ENCODE measurements at places on chromosomes 11 and 22.

- no peak for DNase-seq
These were observed 19.2 kb upstream of the VSIG10L2 start for GRCh38 chr11:125926682-125927081.

GRCh38 chr11:10352921-10353550 is 48.2 kb downstream of the ADM start:
- DNase-seq: no peak

DNA sequence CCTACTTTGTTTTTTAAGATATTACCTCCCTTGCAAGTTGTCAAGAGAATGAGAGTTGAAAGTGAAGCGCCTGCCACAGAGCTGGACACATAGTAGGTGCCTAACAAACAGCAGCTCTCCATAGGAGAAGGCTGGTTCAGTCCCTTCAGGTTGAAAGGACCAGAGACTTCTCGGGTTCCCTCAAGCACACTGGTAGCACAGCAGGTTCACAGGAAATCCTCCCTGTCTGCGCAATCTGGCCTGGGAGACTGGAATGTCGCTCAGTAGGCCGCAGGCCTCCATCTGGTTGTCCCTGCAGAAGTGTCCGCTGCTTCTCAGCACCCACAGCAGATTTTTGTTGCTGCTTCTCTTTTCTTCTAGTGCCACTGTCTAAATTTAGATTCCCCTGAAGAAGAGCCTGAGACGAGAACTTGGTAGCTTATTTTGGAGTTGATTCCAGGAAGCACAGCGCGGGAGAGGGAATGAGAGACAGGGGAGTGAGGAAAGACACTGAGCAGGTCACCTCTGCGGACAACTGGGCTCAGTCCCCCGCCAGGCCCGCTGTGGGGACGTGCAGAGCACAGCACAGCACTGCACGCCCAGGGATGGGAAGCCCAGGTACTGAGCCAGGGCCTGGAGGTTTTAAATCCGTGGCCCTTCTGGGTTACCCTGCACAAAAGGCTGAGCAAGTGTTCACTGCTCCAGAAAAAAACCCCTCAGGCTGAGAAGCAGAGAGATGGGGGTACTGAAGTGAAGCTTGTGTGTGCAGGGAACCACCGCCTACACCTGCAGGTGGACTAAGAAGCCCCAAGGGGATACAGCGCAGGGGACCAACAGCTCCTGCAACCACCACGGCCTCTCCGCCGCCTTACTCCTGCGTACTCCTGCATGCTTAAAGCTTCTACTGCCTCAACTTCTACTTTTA is 31.6 kb downstream of the RBX1 start:
- DNase-seq: no peak

- no peak for DNase-seq
These were observed 31.6 kb downstream of the SIK2 start for GRCh38 chr11:111633756-111634362.

DNA sequence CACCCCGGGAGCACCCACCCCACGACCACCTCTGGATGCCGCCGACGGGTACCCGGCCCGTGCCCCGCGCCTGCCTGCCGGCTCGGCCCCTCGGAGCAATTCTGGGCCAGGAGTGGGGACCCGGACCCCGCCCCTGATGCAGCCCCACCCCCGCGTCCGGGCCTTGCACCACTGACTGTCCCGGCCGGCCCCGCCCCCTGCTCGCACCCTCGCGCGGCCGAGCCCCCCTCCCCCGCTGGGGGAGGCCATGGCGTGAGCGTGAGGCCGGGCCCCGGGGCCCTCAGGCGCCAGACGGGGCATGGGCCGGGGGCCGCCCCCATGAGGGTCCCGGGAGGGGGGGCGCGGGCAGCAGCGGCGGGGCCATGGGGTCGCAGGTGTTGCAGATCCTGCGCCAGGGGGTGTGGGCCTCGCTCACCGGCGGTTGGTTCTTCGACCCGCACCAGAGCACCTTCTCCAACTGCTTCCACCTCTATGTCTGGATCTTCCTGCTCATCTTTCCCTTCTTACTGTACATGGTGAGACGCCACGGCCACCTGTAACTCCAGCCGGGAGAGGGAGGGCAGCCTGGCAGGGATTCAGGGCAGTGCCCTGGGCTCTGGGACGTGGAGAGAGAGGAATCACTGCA is 486 bp downstream of the PCNX3 start:
- DNase-seq: no peak

- no peak for DNase-seq
These were observed 12.7 kb downstream of the SDHAF2 start for GRCh38 chr11:61442616-61443015.

DNA sequence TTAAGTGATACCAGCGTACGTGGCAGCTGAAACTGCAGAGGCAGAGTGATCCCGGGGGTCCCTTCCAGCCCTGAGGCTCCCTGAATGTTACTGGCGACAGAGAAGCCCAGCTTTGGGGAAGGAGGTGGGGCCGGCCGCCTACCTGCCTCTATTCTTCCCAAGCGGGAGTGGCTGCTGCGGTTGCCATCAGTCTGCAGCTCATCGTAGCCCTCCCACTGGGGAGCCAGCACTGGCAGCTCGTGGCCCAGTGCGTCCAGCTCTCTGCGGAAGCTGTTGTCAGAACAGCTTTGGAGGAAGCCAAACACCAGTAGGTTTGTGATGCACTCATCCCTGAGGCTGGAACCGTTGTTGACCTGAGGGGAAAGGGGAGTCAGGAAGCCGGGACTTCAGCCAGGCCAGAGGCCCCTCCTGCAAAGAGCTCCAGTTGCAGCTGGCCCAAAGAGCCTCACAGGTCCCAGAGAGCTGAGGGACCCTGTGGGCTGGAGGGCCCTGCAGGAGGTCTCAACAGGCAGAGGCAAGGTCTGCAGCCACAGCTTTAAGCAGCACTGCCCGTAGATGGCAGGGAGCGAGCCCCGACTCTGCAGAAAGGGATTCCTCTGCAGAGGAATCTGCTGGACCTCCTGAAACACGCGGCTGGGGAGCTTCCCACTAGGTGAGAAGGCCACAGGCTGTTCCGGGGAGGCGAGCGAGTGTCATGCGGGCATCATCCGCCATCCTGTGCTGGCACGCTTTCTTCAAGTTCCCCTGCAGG is 30.4 kb downstream of the BID start:
- no peak for DNase-seq

DNA sequence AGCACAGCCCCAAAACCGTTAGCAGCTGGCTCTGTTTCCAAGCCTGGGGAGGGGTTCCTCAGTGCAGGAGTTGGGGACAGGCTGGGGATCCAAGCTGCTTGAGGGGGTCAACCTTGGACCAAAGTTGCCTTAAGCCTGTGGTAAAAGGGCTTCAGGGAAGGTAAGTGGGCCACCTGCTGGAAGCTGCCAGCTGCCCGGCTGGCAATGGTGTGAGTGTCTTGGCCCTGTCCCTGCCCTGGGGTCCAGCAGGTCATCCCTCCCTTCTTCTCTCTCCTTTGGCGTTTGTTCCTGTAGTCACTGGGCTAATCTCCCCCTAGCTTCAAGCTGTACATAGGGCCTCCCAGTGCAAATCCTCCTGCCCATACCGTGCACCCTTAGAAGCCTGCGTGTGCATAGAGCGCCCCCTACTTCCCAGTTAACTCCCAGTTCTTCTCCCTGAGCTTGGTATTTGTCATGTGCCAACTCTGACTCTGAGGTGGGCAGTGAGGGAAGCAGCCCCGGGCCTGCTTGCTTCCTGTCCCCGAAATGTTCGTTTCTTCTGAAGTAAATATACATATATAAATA is 4.4 kb downstream of the TMEM258 start:
- no peak for DNase-seq

DNA sequence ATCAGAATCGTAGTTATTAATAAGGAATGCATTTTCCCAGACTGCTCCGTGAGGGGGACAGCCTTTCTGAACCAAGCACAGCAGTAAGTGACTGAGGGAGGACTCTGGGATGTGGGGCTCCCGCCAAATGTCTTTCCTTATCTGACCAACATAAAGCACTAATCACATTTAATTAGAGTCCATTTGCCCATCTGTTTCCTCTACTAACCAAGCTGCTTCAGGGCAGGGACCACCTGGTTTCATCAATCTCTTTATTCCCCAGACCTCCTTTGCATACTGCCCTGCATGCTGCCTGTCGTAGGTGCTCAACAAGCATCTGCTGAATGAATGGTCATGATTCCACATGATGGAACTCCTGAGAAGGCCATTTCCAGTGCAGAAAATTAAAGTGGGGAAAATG is 29.4 kb downstream of the SMCO4 start:
- DNase-seq: no peak

GRCh38 chr11:13313005-13313819 is 35.6 kb downstream of the BMAL1 start:
- no peak for DNase-seq

DNA sequence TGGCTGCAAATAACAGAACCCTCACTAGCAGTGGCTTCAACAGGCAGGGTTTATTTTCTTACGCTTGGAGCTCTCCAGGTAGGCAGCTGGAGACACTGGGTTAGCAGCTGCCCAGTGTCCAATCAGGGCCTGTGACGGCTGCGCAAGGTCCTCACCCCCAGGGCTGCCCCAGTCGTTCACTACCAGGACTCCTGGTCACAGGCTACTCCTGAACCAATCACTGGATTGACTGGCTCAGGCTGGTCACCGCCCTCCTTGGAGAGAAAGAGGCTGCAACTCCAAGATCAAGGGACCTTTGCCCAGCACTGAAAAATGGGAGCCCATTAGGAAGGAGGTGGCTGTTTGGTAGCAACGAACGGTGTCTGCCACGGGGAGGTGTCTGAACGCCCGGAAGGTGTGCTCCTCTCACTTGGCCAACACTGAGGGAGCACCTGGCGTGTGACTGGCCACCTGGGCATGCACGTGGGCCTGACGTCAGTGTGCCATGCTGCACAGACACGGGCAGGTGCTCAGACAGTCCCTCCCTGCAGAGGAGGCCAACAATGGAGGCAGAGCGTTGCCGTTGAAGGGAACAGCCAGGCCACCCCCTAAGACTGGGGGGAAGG is 5.1 kb downstream of the ARSA start:
- no peak for DNase-seq

DNA sequence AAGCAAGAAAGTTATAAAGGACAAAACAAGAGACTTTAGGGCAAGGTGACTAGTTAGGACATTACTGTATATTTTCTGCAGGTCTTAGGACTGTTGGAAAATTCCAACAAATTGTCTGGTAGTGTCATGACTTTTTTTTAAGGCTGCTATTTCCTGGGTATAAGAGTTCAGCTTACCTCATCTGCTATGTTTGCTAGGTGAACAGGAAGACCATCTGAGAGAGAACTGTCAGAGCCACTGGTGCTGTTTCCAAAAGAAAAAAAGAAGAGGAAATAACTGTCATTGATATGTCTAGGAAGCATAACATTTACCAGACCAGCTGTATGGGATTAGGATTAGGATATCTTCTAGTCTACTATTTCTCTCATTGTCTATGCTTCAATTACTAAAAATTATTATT is 26.3 kb upstream of the MTCH2 start:
- no peak for DNase-seq

DNA sequence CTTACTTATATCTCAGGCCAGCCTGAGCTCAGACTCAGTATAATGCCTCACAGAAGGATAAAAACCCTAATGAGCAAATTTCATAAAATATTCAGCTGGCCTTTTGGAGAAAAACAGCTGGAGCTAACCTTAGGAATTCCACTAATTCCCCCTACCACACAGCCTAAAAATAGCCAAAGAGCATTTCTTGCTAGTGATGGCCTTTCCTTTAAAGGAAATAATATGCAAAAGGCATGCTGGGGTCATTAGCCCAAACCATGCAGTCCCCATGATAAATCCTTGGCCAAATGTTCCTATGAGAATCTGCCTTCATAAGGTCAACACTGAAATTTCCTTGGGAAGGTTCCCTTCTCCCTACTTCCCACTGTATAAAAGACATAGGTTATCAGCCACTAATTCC is 38.2 kb downstream of the SYTL2 start:
- no peak for DNase-seq

DNA sequence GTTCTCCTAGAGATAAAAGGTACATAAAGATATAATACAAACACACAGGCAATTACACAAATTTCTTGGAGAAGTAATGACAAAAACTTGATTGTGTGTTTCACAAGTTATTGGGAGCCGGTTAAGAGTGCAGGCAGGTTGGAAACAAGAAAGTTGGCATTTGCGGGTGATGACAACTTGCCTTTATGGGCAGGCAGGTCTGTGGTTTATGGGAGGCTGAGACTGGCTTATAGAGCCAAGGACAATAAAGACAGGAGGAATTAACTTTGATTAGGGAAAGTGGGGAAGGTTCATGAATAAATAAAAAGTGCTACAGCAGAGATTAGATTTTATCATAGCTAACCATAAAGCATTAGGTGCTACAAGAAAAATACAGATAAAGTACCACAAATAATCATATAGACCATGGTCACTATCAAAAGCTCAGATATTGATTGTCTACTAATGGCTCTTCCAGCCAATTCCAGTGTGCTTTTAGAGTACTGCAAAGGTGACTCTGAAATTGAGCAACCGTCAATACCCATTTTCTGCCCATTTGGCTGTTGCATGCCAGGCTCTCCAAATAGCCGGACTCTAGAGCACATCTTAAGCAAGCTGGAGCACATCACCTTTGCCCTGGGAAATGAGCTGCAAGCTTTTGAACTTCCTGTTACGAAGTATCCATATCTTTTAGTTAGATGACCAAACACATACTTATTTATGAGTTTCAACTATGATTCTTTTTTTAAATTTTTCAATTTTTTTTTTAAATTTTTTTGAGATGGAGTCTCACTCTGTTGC is 33.9 kb upstream of the GAB2 start:
- DNase-seq: no peak

GRCh38 chr11:71096751-71097388 is 155.5 kb downstream of the SHANK2 start:
- DNase-seq: no peak

DNA sequence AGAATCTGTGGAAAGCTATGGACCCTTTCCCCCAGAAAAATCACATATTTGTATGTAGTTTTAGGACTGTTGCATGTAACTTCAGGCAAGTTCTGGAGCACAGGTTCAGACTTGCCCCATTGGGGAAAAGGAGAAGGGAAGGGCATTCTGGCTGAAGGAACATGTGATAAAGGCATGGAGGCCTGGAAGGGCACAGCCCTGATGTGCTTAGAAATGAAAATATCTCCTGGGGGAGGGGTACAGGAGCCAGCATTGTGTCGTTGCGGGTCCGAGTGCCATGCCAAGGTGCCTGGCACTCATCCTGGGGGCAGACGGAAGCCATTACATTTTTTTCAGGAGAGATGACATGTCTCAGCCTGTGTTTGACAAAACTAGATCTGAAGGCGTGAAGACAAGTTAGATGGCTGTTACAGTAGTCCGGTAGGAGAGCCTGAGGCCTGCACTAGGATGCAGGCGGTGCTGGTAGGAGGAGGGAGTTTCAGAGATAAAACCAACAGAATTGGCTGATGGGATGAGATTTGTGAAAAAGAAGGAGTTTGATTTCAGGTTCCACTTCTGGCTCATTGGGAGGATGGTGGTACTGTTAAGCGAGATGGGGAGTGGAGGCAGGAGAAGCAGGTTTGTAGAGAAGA is 96.9 kb downstream of the TEAD1 start:
- no peak for DNase-seq

Measured in ecto neural progenitor cell (in vitro differentiated cells).